C1 segment of cervical spinal cord (tissue), 14 donors: ENCODE measurements at places on chromosomes 5 and 9.

GRCh38 chr9:85112391-85112790 lies 442.9 kb downstream of the NTRK2 start:
- no peak for DNase-seq

- DNase-seq = no peak
Observed at GRCh38 chr5:174355208-174355612, 309.7 kb downstream of the NSG2 start.

GRCh38 chr9:22447618-22448305 lies 1.1 kb downstream of the DMRTA1 start:
- DNase-seq = no peak

DNA sequence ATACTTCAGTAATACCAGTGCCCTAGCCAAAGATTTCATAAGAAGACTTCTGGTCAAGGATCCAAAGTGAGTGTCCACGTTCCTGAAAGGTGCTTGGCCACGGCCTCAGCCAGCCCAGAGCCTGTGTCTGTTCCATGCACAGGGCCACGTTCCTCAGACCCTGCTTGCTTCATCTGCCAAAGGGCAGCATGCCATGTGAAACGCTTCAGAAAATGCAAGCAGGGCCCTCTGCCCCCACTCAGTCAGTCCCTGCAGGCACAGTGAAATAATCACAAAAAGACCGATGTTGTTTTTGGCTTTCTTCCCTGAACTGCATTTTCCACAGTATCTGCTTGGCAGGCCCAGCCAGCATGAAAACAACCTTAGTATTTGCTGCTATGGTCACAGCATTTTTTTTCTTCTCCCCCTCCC lies 85.5 kb upstream of the CTSL start:
- no peak for DNase-seq

DNA sequence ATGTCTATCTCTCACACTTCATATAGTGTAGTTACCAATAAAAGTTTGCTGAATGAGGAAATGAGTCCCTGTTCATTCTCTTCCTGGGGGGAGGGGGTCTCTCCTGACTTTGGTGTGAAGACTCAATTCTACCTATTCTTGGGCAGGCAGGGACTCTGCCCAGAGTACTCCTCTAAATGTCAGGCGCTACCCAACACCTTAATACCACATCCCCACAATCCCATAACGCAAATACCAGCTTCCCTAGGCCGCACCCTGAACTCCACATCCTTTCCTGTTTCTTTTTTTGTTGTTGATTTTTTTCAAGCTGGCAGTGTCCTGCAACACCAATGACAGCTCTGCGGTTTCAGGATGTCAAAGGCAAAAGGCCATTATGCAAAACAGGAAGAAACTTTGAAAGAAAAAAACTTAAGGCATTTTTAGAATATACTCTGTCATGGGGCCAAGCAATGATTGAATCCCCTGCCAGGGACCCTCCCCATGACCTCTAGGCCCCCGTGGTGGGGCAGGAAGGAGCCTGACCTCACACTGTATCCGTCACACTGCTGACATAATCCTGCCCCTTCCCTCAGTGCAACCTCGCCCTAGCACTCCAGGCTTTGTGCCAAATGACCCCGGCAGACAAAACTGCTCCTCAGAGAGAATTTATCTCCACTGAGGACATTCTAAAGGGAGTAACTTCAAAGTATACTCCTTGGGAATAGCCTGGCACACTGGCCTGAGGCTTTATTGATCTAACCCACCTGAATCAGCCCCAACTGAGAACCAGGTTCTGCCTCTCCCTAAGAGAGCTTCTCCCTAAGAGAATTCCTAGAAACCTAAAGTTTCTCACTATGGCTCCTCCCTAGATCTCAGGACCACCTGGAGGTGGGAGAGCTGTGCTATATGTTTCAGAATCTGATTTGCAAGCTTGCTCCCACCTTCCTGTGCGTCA lies 8.0 kb downstream of the B4GALT1 start:
- DNase-seq = no peak
